ENCODE measurements at places on chromosomes 16 and 17.
A peak's percentile ranks its signal among the peaks of the same experiment; 100 is the strongest.

- DNase-seq, result no peak
Measured at GRCh38 chr16:89170346-89171215, 967 bp upstream of the CDH15 start.

GRCh38 chr17:2319051-2319450 is 15.3 kb downstream of the SRR start:
- DNase-seq, result no peak

DNA sequence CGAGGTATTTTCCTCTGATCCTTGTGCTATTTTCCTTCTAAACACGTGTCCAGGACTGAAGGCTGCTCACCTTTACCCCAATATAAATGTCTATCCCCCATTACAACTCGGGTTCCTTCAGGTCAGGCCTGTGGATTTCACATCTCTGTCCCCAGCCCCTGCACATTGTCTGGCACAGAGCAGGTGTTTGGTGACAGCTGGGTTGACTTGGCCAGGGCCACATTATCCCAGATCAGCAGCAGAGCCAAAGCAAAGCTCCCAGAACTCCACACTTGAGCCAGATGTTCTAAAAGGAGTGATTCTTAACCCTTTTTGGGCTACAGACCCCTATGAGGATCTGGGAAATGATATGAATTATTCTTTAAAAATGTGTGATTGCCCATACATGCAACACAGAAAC is 18.0 kb upstream of the SPATA32 start:
- DNase-seq, result no peak

- no peak for DNase-seq
Measured at GRCh38 chr17:7001318-7001961, 5.6 kb downstream of the ALOX12 start.

GRCh38 chr17:79341222-79341780 is 266.7 kb downstream of the ENGASE start:
- DNase-seq, result no peak

- DNase-seq, result no peak
Measured at GRCh38 chr17:41492771-41493170, 3.1 kb upstream of the KRT36 start.

DNA sequence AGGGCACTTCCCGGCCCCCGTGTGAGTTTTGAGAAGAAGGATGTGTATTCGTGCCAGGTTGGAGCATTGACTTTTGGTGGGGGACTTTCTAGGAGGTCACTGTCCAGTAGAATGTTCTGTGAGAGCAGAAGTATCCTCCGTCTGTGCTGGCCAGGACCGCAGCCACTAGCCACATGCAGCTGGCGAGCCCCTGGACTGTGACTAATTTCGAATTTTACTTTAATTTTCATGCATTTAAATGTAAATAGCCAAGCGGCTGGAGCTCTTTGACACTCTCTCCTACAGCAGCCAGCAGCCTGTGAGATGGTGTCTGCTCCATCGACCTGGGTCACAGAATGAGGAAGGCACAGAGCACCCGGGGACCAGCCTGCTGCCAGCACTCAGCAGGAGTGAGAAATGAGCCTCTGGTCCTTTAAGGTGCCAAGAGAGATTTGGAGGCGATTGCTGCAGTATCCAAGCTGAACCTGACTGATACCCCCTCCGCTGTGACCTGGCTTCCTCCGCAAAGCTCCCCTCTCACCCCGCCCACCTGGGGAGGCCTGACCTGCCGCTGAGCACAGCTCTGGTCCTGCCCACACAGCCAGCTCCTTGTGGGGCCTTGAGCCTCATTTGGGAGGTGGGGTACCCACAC is 7.8 kb downstream of the ATP2A3 start:
- no peak for DNase-seq

- no peak for DNase-seq
Measured at GRCh38 chr17:1188812-1189504, 9.2 kb upstream of the ABR start.

DNA sequence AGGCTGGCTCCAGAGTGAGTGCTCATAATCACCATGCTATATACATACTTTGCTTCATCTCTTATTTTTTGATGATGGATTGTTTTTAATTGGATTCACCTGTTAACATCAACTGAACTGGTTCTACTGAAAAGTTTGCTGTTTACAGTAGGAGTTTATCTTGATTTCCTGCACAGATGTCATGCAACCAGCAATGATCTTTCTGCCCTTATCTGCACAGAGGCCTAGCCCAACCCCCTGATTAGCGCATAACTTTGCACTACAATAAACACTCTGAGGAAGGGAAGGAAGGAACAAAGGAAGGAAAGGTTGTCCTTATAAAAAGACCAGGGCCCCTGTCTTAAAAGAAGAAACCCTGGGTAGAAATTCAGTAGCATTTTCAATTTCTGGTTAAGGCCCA is 152.9 kb downstream of the RGS9 start:
- no peak for DNase-seq

DNA sequence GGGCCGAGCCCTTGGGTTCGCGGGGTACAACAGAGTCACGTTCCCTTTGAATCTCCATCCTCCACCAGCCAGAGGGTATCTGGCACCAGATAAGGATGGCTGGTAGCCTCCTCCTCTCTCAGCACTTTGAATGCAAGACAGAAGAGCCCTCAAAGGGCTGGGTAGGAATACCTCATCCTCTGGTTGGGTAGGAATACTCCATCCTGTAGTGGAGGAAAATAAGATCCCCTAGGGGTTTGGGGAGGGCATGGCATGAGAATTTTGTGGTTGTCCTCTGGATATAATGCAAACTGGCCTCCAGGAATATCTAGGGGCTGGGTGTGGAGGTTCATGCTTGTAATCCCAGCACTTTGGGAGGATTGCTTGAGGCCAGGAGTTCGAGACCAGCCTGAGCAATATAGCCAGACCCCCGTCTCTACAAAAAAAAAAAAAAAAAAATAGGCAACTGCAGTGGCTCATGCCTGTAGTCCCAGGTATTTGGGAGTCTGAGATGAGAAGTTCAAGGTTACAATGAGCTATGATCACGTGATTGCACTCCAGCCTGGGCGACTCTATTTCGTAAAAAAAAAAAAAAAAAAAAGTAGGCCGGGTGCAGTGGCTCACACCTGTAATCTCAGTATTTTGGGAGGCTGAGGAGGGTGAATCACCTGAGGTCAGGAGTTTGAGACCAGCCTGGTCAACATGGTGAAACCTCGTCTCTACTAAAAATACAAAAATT is 2.7 kb downstream of the IGFBP4 start:
- no peak for DNase-seq

DNA sequence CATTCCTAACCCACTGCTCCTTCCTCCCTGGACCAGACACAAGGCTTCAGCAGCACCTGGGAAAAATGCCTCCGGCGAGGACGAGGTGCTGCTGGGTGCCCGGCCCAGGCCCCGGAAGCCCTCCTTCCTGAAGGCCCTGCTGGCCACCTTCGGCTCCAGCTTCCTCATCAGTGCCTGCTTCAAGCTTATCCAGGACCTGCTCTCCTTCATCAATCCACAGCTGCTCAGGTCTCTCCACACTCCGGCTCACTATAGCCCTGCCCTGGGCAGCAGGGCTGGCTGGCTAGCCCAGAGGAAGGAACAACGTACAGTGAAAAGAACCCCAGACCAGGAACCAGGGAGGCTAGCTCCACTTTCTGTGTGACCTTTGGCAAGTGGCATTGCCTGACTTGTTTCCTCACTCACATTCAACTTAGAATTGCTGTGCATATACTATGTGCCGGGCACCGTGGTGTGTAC is 26.2 kb downstream of the ABCC3 start:
- DNase-seq, result no peak

- DNase-seq, result no peak
Measured at GRCh38 chr17:82059272-82060000, 6.2 kb downstream of the DUS1L start.

- no peak for DNase-seq
Measured at GRCh38 chr16:89376812-89377452, 113.4 kb downstream of the ANKRD11 start.

DNA sequence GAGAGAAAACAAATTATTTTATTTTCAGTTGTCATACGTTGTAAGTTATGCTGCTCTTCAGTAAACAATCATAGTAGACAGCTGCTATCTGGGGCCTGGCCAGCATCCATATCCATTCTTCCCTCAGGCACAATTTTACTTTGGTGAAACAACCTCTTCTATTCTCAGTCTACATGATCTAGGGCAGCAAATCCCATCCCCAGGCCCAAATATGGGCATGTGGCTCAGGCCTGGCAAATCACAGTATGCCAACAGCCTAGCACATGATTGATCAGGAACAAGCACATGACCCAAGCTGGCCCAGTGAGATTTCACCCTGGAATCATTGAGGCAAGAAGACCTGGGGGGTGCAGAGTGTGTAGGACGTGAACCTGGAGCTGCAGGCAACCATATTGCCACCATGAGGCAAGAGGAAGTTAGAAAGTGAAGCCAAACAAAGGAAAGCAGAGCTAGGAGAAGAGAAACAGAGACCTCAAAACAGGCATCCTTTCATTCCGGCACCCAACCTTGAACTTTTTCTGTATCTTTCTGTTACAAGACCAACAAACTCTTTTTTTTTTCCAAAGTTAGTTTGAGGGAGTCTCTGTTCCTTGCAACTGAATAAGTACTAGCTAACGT is 10.3 kb upstream of the ABCC12 start:
- no peak for DNase-seq

- no peak for DNase-seq
Measured at GRCh38 chr17:73371836-73372235, 60.0 kb upstream of the CDC42EP4 start.

DNA sequence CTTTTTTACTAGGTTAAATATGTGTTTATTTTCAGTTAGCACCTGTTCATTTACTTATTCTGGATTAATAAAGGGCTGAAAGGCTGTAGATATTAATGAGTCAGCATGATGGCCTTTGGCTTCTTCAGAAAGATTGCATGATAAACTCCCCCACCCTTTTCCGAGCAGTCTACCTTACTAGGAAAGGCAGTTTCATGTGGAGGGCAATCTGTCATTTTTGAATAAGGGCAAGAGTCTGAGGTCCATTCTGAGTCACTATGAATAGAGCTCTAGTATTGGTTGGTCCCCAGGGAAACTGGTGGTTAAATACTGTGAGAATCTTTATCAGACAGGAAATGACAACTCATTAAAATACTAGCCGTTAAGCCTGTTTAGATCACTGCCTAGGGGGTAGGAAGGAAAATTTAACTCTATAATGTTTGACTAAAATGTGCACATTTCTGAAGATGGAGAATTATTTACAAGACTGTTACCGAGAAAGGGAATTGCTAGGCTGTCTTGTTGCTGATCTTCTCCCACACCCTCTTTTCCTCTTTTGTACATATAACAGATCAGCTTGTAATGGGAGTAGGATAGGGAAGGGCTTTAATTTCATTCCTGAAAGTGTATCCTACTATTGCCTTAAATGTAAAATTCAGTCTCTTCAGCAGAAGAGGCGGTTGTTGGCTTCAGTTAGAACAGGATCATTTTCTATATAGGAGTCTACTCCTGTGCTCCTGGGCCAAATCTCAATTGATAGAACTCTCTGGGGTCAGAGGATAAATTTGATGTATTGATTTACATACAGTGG is 63.3 kb downstream of the TUBD1 start:
- DNase-seq, result peak; percentile 30

DNA sequence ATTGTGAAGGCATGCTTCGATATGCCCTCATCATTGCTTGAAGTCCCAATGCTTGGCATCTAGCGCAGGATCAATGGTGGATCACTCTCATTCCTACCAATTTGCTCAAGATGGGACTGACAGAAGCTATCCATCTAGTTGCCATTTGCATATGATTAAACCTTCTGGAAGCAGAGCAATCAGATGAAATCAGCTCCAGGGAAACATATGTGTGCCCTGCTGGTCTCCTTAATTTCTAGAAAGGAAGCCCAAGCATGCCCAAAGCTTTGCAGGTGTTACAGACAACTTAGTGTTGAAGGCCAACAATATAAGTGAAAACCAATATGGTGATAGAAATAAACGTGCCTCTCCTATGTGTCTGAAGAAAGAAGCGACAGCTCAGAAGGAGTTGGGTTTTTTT is 350.0 kb upstream of the ERCC4 start:
- no peak for DNase-seq

DNA sequence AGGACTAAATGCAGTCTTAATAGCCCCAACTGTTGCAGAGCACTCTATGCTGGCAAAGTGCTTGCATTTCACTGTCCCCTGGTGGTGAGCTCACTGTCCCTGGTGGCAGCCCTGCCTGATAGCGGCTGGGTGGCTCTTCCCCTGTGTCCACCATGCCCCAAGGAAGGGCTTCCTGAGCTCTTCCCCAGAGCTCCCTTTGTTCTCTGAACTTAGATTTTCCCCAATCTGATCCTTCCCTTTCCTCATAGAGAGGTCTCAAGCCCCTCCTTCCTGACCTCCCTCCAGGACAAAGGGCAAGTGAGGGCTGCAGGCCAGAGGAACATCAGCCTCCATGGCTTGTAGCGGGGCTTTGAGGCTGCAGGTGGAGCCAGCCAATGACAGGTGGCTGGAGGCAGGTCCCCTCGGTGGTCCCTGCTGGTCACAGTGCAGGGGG is 17.0 kb downstream of the BEAN1 start:
- no peak for DNase-seq

GRCh38 chr16:62539657-62540056 is 503.4 kb upstream of the CDH8 start:
- no peak for DNase-seq

GRCh38 chr16:7887316-7887715 is 554.7 kb downstream of the RBFOX1 start:
- no peak for DNase-seq

- no peak for DNase-seq
Measured at GRCh38 chr16:74607310-74607961, 522 bp upstream of the GLG1 start.

GRCh38 chr16:55502801-55503366 is 6.0 kb upstream of the LPCAT2 start:
- DNase-seq, result no peak
